ENCODE measurements at places on chromosomes 4 and X. TPM values are rescaled to one million over a fixed set of nuclear protein-coding genes. Genes with fewer than 3 reads are reported as not detected.

TMEM154 gene
- polyA plus RNA-seq, result 0.14 TPM

RAB41 gene
- not detected for polyA plus RNA-seq

CCSER1 gene
- polyA plus RNA-seq, result 0.06 TPM

ZNF185 gene
- polyA plus RNA-seq, result 0.79 TPM

PHF8 gene
- 8.8 TPM for polyA plus RNA-seq

ALAS2 gene
- polyA plus RNA-seq, result not detected

SMAD1 gene
- 6.5 TPM for polyA plus RNA-seq

- DNase-seq, result no peak
These were observed 942 bp upstream of the APLN start for GRCh38 chrX:129655547-129656249.

- peak; percentile 68 for DNase-seq
These were observed 28.5 kb downstream of the PJA1 start for GRCh38 chrX:69136546-69137331.

DNA sequence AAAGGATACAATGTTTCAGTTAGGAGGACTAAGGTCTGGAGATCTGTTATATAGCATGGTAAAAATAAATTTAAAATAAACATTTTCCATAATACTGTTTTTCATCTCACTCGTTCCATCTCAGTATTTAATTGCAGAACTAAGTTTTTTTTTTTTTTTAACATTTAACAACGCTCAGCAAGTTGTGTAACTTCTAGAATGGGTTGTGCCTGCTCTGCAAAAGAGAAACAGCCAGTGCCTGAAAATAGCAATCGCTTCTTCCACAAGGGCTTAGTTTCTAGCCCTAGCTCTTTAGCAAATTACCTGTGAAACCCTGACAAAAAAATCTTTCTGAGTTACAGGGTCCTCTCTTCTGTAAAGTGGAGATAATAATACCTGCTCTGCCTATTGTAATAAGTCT is 41.9 kb downstream of the CNGA1 start:
- no peak for DNase-seq

- peak; percentile 21 for DNase-seq
These were observed 14.5 kb downstream of the AFP start for GRCh38 chr4:73450398-73451004.

GRCh38 chrX:121579016-121579760 is 531.8 kb downstream of the GLUD2 start:
- no peak for DNase-seq

DNA sequence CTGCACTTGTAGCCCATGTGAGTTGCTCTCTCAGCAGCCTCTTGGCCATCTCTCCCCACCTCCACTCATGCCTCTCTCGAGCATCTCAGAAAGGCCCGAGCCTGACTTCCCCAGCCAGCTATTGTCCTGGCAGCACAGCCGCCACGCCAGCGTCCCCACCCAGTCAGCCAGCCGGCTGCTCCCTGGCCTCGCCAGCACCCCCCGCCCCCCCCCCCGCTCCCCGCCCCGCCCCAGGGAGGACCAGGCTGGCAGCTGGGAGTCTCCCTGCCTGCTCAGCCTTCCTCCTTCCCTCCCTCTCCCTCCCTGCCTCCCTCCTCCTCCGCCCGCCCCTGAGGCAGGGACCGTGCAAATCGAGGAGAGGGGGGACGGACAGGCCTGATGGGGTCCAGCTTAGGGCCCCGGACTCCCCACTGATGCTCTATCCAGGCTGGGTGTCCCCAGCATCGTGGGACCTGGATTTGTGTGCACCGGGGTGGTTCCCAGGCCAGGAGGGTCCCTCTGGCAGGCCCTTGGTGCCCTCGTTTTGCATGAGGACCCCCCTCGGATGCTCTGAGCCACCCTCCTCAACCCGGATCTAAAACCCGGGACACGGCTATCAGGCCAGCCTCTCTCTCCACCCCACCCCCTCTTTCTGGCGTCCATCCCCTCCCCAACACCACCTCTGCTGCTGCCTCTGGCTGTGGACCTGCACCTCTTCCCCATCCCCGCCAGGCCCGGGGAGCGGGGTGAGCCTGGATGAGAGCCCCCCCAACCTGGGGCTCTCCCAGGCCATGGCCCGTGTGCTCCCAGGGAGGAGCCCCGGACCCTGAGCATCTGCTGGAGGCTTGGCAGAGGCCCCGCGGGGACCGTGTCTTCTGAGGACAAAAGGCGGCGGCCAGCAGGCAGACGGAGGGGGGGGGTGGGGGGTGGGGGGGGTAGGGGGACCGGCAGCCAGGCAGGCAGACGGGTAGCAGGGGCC is at the start of gene GPR173:
Gene GPR173, plus strand, starts transcription at position 621 of the 958 bp plus-strand sequence. CDS start 27,833 bp downstream, outside the sequence.
- DNase-seq, result peak; percentile 49

DNA sequence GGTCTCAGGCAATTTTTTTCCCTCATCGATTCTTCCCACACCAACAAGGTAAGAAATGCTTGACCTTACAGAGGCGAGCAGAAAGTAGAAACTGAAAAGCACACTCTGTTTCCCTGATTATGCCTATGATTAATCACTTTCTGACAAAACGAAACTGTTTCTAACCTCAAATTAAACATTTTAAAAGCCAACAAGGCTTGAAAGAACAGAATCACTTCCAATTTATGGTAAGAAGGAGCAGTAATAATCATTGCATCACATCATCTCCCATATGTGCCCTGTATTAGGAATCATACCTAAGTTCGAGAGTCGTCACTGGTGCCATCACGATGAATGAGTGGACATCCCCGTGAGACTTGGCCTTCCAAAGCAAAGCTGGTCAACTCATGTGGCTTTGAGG is 12.5 kb upstream of the CXCL13 start:
- DNase-seq, result no peak

- no peak for DNase-seq
These were observed 35.1 kb downstream of the GEMIN8 start for GRCh38 chrX:13994536-13995080.

- no peak for DNase-seq
These were observed 89.5 kb downstream of the ELOVL6 start for GRCh38 chr4:110108960-110109359.

GRCh38 chr4:138078751-138079520 is 163.2 kb downstream of the SLC7A11 start:
- no peak for DNase-seq

- DNase-seq, result no peak
These were observed 18.8 kb upstream of the SYNPO2 start for GRCh38 chr4:118869808-118870342.

DNA sequence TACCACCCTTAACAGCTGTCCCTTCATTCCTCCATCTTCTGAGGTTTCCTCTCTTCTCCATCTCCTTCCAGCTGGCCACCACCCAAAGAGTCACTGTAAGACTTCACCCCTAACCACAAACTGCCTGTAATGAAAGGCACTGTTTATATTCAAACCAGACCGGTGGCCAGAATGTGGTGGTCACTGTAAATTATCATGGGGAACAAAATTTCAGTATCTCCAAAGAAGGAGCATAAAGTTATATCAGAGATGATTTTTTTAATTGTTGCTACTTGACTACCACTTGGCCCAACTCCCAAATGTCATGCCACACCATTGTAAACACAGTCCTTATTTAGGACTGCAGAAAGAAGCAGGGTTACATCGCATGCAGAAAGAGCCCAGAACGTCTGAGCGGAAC is 44.8 kb downstream of the SMARCA1 start:
- no peak for DNase-seq

DNA sequence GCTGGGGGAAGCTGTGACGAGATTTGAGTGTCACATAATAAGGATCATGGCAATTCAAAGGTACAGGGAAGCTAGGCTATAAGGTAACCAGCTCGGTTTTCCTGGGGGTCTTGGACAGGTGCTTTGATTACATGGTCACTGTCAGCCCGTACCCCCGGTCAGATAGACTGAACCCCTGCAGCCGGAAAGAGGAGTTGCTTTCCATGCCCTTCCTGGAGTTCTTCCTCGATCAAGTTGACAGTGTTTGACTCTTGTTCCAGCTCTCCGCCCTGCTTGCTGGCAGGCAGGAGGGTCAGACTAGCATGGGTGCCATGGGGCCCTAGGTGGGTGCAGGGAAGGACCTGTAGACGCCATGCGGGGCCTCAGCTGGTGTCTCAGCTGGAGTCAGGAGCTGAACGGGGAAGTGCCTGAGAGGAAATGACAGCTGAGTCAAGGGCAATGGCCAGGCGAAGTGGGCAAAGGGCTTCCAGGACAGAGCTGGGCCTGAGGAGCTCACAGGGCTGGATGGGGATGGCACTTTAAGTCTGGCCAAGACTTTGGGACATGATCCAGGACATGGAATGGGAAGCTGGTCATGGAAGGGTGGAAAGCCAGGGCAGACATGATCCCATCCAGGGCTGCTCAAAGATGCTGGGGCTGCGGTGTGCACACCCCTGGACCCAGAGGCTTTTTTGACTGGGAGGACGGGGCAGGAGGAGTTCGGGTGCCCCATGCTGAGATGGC is 1.6 kb downstream of the TMEM187 start:
- DNase-seq, result no peak

DNA sequence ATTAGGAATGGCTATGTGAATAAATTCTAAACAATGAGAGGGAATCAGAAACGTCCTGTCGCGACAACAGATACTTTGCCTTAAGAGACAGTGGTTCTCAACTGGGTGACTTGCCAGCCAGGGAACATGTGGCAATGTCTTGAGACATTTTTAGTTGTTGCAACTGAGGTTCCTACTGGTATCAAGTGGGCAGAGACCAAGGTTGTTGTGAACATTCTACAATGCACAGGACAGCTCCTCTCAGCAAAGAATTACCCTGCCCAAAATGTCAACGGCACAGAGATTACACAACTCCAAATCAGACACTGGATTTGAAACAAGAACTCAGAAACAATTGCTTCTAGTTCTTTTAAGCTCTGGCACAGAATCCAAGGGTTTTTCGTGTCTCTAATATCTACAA is 128.6 kb downstream of the ARHGAP6 start:
- DNase-seq, result peak; percentile 46

- DNase-seq, result no peak
These were observed 17.5 kb downstream of the NMU start for GRCh38 chr4:55618546-55619143.

- peak; percentile 83 for DNase-seq
These were observed 208.8 kb downstream of the OR13H1 start for GRCh38 chrX:131752493-131753198.

- no peak for DNase-seq
These were observed 355.1 kb upstream of the PABPC5 start for GRCh38 chrX:91079342-91080114.

DNA sequence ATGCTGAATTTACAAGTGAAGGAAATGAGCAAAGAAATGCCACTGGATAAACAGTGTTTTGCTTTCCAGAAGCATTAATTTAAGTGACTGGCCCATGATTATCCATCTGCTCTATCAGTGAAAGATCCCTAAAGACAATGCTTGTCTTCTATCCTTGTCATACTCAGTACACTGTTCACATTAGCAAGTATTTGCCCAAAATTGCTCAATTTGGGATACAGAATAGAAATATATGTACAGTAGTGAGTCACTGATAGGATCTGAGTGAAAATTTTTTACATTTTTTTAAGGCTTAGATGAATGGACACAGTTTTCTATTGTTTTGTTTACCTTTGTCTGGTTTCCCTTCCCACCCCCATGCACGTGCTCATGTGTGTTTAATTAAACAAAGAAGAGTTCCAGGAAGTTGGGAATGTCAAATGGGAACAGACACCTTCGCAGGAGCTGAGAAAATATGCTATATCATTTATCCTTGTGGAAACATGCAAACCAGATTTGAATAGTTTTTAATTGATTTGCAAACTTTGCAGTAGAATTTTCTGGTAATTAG is 656.3 kb downstream of the RPA4 start:
- DNase-seq, result no peak

DNA sequence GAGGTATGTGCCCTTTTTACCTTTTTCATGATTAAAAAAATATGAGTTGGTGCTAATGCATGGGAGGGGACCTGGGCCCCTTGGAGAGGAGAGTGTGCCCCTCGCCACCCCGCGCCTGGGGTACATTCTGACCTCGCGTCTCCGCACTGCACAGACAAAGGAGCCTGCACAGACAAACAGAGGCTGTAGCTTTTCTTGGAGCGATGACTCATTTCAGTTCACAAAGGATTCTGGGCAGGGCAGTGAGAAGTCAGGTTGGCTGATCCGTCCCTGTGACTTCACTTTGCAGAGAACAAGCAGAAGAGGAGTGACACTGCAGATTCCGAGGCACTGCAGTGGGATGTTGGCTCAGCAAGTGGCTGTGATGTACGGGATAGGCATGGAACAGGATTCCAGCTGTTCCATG is 82.9 kb downstream of the STOX2 start:
- peak; percentile 77 for DNase-seq

GRCh38 chr4:149296503-149296902 is 519.1 kb downstream of the IQCM start:
- DNase-seq, result no peak

- DNase-seq, result no peak
These were observed 24.9 kb downstream of the GLRA2 start for GRCh38 chrX:14554131-14554715.

DNA sequence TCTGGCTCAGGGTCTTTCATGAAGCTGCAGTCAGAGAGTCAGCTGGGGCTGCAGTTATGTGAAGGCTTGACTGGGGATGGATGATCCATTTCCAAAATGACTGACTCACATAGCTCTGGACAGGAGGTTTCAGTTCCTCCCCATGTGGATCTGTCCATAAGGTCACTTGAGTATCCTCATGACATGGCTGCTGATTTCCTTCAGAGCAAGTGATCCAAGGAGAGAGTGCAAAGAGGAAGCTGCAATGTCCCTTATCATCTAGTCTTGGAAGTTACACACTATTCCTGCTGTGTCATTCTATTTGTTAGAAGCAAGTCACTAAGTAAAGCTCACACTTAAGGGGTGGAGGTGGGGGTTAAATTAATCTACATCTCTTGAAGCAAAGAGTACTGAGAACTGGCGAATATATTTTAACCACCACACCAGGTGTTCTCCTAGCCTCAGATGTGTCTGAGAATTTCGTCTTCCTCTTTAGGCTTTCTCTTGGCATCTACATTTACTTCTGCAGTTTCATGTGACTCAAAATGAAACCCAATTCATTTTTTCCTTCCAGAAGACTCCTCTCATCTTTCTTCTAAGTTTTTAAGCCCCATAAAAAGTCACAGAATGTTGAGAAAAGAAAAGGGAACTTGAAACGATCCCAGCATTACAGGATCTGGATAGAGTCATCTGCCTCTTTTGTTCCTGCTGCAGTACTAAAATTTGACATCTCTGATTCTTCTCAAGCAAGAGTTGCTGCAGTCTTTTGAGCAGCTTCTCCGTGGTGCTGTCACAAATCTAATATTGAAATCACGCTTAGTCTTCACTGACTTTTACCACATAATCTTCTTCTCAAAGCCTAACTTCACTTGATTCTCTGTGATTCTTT is 3.8 kb upstream of the GRPR start:
- no peak for DNase-seq

GRCh38 chr4:148435654-148436406 is 6.4 kb downstream of the NR3C2 start:
- peak; percentile 17 for DNase-seq

GRCh38 chrX:133415276-133416105 is at the start of gene GPC4:
GPC4 (minus strand) TSS chrX:133415489; CDS start chrX:133414965, 524 bp downstream.
- DNase-seq, result peak; percentile 79

All from psoas muscle (tissue), 8 donors.